ENCODE measurements at places on chromosomes 2 and 18.

DNA sequence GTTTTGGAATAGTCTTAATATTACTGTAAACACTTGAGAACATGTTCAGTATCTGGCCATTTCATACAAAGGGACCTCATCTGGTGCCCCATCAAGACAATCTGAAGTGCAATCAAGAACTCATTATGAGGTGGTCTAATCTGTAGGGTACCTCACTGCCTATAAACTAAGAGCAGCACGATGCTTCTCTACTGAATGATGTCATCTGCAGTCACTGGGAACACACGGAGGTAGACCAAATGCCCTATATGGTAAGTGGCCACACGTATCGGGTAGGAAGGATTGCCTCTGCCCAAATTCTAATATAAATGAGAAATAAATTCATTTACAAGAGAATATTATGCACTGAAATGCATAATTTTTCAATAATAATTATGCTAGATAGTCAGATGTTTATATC is 90.4 kb downstream of the SLC8A1 start:
- no peak for DNase-seq
- no peaks in the 10 kb centered on the region for H3K4me1 ChIP-seq
- no peak overlapping the region for H3K4me3 ChIP-seq
- no peaks in the 10 kb centered on the region for H3K36me3 ChIP-seq

DNA sequence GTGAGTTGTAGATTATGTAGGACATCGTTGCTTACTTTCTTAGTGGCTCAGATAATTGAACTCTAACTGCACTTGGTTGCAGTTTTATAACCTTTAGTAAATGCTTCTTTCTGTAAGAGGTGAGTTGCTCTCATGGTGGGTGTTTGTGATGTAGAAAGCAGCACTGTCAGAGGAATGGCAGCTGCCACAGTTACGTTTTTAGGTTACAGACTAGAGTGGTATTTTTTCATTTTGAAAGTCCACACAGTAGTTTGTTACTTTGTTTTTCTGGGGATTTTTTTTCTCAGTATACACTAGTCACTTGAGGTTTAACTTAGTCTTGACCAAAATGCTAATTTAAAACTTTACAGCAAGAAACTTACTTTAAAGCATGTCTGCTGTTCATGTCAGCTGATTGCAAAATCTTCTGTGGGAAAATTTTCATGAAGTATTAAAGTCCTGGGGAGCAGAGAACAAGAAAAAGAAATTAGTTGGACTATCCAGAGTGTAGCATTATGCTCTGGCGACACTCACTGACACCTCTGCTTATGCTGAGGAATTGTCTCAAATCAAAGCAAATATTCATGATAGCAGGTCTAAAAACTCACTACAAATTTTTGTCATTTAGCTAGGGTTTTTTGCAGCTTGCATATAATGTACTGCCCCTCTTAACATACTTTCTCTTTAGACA is 14.8 kb downstream of the AFTPH start:
- no peaks in the 10 kb centered on the region for H3K27me3 ChIP-seq
- no peak overlapping the region for H3K4me3 ChIP-seq
- no peak for DNase-seq
- no peaks in the 10 kb centered on the region for H3K36me3 ChIP-seq
- no peaks in the 10 kb centered on the region for H3K4me1 ChIP-seq

DNA sequence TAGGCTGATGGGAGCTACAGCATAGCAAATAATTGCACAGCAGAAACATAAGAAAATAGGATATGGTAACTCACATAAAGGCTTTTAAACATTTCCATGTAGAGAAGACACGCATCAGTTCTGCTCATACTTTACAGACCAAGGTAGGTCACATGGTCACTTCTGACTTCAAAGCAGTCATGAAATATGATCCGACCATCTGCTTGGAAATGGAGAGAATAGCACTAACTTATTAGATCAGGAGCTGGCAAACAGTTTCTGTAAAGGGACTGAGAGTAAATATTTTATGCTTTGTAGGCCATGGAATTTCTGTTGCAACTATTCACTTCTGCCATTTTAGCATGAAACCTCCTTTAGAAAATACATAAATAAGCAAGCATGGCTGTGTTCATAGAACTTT is 936.6 kb upstream of the FANCL start:
- no peak for DNase-seq
- no peak overlapping the region for H3K27ac ChIP-seq
- H3K4me1 ChIP-seq, result no peaks in the 10 kb centered on the region
- no peak overlapping the region for H3K4me3 ChIP-seq
- no peaks in the 10 kb centered on the region for H3K36me3 ChIP-seq

DNA sequence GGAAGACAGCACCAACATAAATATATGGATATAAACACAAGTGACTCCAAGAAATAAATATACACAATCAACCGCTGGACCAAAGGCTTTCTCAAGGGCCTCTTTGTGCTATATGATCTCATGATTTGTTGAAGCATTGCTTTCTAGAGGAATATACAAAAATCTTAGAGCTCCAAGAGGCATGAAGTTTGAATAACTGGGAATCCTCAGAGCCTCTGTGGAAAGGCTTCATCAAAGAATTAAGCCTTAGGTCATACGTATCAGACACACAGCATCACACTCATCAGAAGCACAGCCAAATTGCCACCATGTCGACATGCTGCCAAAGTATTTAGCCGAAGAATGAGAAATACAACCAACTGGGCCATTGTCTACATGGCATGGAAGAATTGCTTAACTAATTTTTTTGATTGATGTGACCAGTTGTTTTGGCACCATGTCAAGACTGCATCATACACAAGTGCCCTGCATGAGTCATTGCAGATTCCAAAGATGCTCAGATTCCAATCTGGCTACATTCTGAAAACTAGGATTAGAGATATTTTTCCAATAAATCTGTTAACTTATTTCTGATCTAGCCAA is 860.6 kb upstream of the ZEB2 start:
- H3K4me1 ChIP-seq, result no peaks in the 10 kb centered on the region
- H3K36me3 ChIP-seq, result no peaks in the 10 kb centered on the region
- H3K27ac ChIP-seq, result no peak overlapping the region
- DNase-seq, result no peak
- no peaks in the 10 kb centered on the region for H3K27me3 ChIP-seq

DNA sequence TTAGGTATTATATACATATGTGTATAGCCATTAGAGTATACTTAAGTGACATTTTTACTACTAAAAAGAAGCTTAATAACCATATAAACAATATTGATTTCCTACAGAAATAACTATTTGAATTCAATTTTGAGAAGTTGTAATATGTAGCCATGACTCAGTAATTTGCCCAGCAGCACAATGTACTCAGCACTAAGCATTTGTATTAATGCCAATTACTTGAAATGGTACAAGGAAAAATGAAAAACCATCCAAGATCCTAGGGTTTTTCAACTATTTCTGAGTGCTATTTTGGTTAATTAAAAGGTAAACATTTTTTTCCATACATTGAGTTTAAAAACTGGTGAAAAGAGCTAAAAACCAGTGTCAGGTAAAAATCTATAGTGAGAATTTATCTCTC is 324.0 kb downstream of the KCNJ3 start:
- H3K4me1 ChIP-seq, result no peaks in the 10 kb centered on the region
- H3K27ac ChIP-seq, result no peak overlapping the region
- H3K27me3 ChIP-seq, result no peaks in the 10 kb centered on the region
- H3K4me3 ChIP-seq, result no peak overlapping the region
- DNase-seq, result no peak
